NCI-H774 (cell line): ENCODE measurements at places on chromosomes 3 and 15.

- DNase-seq, result no peak
These were observed 163.1 kb downstream of the WDR76 start for GRCh38 chr15:43989938-43990337.

DNA sequence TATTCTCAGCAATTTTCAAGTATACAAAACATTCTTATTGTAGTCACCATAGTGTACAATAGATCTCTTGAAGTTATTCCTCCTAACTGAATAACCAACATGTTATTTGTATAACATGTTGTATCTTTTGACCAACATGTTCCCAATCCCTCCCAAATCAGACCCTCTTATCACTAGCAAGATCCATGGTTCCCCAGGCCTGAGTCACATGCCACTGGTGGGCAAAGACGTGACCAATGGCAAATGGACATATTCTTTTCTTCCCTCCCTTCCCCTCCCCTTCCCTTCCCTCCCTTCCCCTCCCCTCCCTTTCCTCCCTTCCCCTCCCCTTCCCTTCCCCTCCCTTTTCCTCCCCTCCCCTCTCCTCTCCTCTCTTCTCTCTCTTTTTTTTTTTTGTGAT, 45.4 kb downstream of the AMOTL2 start:
- DNase-seq, result no peak

- DNase-seq, result no peak
These were observed 75.7 kb downstream of the TMEM266 start for GRCh38 chr15:76135516-76135915.

DNA sequence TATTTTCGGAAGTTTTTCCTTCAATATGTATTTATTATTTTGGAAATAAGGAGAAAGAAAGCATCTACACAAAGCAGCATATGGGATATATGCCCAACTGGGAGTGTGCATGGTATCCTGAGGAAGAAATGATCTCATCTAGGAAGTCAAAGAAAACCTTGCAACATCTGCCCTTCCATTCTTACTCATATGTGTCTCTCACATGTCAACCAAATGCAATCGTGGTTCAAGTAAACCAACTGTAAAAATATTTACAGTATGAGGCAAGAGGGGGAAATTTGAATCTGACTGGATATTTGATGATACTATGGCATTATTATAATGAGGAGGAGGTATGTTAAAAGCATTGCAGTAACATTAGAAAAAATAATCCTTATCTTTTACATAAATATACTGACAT, 3.2 kb upstream of the SCG3 start:
- DNase-seq, result no peak

GRCh38 chr3:33152363-33153360, 38.8 kb downstream of the CRTAP start:
- no peak for DNase-seq

- DNase-seq, result no peak
These were observed 27.0 kb upstream of the ALDH1A3 start for GRCh38 chr15:100852630-100853029.

DNA sequence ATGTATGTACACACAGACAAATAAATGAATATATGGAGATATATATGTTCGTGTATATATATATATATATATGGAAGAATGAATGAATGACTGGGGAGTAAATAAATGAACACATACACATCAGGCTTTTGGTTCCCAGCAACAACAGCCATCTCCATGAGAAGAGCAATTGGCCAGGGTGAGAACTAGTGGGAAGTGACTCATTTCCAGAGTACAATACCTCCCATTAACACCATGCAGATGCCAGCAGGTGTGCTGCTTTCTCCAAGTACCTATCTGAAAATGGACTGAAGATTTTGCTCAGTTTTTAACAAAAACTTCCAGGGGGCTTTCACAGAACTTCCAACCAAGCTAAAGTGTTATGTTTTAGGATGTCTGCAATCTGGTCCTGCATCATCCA, 179.8 kb upstream of the SLC2A2 start:
- no peak for DNase-seq

DNA sequence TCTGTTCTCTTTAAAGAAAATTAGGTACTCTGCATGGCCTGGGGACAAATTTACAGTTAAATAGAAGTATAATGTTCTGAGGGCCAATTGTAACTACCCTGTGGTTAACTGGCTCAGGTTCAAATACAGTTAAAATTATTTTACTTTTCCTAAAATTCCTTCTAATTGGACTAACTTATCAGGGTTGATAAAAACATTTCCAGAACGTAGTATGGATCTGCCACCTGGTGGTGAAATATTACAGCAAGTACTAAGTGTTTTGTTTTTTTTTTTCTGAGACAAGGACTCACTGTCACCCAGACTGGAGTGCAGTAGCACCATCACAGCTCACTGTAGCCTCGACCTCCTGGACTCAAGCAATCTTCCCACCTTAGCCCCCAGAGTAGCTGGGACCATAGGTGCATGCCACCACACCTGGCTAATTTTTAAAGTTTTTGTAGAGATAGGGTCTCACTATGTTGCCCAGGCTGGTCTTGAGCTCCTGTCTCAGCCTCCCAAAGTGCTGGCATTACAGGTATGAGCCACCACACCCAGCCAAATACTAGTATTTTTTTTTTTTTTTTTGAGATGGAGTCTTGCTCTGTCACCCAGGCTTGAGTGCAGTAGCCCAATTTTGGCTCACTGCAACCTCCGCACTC, 29.2 kb downstream of the NEO1 start:
- DNase-seq, result peak; percentile 53

GRCh38 chr3:184656829-184657681, 54.8 kb downstream of the MAGEF1 start:
- DNase-seq, result no peak

DNA sequence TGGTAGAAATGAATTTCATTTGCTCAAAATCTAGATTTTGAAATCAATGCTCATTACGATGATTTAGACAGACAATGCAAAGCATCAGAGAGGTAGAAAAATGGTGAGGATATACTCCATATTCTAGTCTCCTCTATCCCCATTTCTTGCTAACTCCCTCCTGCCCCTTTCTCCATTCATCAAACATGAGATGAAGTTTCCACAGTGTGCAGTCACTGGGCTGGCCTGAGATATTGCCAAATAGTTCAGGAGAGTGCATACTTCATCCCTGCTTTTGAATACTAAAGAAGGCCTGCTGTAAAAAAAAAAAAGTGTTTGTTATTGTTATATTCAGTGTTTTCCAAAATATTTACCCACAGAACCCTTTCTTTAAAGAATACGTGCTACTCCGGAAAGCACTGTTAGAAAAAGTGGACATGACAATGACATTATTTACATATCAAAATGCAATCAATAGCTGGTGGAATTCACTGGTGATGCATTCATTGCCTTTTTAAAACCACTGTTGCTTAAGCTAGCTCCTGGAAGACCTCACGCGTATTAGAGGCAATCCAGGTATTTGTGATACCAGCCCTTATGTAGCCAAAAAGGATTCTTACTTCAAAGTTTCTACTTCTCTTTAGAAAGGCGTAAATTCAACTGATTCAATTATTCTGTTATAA, 247.6 kb upstream of the SOX2 start:
- DNase-seq, result no peak

- no peak for DNase-seq
These were observed 45.6 kb downstream of the CPN2 start for GRCh38 chr3:194305356-194306108.

DNA sequence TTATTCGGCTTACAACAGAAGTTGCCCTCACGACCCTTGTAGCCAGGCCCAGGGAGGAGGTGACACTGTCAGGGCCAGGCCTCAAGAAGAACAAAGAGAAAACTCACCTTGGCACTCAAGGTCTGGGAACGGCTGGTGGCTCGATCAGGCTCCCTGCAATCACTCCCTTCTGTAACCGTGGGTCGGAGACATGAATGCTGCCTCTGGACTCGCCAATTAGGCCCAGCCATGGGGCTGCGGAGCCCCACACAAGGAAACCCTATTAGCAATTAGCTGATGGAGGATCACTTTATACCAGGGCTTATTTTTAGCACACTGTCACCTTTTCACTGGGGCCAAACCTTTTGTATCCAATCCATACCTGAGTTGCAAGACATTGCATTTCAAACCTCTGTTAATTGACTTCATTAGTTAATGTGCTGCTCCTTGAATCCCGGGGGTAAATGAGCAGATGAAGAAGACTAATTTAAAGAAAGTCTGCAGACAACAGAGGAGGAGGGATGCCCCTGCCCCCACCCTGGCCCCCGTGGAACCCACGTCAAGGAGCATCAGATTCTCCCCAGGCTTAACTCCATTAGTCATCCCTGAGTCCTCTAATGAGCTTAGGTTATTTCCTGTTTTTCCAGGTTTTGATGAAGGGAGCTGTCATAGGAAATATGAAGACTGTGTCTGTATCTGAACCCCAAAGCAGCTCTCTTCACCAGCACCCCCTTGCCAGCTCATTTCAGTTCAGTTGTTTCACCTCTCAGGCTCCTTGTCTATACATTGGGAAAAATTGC, 255.3 kb downstream of the RORA start:
- no peak for DNase-seq

- DNase-seq, result no peak
These were observed 554.8 kb upstream of the CBLB start for GRCh38 chr3:106423321-106424225.

- no peak for DNase-seq
These were observed 71.4 kb downstream of the FBXL22 start for GRCh38 chr15:63668601-63669000.

DNA sequence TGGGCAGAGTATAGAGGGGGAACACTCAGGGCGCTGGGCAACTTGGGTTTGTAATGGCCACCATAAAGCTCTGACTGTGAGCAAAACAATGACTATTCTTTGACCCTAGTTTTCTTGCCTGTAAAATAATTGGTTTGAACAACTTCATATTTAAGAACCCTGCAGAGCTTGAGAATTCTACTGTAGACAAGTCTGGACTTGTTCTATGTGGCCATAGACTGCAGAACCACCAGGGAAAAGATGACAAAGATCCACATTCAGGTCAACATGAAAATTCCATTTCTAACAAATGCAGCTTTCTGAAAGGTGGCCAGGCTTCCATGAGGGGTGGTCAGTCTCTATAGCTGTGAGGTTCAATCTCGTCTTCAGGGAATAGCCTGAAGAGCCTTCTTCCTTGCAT, 239.4 kb upstream of the LRRN1 start:
- DNase-seq, result no peak

DNA sequence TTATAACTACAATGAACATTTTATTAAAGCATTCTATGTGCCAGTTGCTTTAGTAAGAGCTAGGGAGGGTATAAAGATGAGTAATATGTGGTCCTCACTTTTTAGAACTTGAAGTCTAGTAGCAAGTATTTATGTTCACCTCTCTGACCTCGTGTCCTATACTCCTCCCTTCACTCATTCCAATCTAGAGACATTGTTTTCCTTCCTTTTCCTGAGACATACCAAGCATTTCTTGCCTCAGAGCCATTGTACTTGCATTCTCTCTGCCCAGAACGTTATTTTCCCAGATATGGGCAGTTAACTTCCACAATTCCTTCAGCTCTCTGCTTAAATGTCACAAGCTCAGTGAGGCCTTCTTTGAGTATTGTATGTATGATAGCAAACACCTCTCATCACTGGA, 408.6 kb downstream of the PDCD6IP start:
- no peak for DNase-seq

DNA sequence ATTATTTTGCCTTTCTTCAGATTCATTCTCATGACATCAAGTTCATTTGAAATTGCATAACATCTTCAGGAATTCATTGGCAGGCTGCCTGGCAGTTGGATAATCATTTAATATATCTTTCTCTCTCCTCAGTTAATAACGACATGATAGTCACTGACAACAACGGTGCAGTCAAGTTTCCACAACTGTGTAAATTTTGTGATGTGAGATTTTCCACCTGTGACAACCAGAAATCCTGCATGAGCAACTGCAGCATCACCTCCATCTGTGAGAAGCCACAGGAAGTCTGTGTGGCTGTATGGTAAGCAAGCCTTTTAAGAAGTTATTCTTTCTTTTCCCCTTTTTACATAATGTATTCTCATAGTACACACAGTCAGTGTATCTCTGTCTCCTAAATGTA, 38.2 kb downstream of the TGFBR2 start:
- no peak for DNase-seq

- DNase-seq, result no peak
These were observed 178.2 kb upstream of the TGFBR2 start for GRCh38 chr3:30428251-30428650.

GRCh38 chr3:87873136-87873535, 185.7 kb downstream of the CGGBP1 start:
- DNase-seq, result no peak

DNA sequence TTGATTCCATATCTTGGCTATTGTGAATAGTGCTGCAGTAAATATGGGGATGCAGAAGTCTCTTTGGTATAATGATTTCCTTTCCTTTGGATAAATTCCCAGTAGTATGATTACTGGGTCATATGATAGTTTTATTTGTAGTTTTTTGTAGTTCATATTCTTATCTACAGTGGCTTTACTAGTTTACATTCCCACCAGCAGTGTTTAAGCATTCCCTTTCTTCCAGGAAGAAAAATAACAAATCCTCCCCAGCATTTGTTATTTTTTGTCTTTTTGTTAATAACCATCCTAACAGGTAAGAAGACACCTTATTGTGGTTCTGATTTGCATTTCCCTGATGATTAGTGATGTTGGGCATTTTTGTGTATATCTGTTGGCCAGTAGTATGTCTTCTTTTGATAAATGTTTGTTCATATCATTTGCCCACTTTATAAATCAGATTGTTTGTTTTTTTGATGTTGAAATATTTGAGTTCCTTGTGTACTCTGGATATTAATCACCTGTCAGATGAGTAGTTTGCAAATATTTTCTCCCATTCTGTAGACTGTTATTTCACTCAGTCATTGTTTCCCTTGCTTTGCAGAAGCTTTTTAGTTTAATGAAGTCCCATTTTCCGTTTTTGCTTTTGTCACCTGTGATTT, 163.3 kb upstream of the THRB start:
- no peak for DNase-seq

GRCh38 chr15:66621491-66622467, 56.0 kb upstream of the LCTL start:
- DNase-seq, result no peak

DNA sequence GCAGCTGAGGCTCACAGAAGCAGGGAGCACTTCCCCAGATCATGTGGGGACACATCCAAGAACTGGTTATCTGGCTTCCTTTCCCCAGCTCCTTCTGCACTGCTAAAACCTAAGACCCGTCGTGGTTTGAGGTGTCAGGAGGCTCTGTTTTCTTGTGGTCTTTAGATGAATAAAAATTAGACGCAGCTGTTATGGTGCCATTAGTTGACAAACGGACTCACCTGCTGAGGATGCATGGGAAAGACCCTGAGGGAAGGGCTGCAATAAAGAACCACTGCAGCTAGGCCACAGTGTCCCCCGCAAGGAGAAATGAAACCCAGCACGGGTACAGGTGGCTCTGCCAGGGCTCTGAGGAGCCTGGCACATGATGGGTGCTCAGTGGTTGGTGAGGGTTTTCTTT, 99.4 kb downstream of the IQSEC1 start:
- DNase-seq, result no peak

GRCh38 chr3:124664804-124665203, 65.4 kb upstream of the UMPS start:
- DNase-seq, result no peak

- no peak for DNase-seq
These were observed 28.5 kb downstream of the SCG5 start for GRCh38 chr15:32669896-32670611.
